Right ventricle myocardium inferior (tissue), 1 donor: ENCODE measurements at places on chromosomes 3 and 15.

DNA sequence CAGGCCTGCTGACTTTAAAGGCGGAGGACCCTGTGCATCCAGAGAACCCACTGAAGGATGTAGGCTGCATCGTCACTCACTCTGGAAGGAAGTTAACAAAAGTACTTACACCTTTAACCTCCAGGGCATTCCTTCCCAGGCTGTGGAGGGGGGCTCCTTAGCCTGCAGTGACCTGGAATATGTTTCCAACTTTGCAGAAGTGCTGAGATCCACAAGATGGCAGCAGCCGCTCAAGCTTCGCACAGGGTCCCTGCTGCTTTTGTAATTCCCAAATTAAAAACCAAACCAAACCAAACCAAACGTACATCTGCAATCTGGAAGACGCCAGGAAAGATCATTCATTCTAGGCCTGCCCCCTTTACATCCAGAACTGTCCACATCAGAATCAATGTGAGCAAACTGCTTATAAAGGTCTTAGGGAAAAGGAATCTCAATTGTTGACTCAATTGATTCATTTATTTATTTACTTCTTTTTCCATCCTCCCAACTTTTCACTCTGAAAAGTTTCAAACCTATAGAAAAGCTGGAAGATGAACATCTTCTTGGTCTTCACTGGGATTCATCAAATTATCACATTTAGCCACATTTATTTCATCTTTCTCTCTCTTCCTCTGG, 70.5 kb upstream of the KLHL25 start:
- DNase-seq = no peak

- DNase-seq = no peak
Observed at GRCh38 chr15:63381301-63382204, at the start of gene CA12. CA12 (minus strand) TSS chr15:63381846; CDS start chr15:63381720, 126 bp downstream.

GRCh38 chr3:73326396-73326795, 264.9 kb downstream of the EBLN2 start:
- no peak for DNase-seq

- no peak for DNase-seq
Observed at GRCh38 chr15:80489030-80489594, 84.9 kb downstream of the ARNT2 start.

GRCh38 chr15:58233341-58233740, 95.2 kb downstream of the AQP9 start:
- no peak for DNase-seq

GRCh38 chr3:128994173-128994512, 267 bp upstream of the CFAP92 start:
- DNase-seq = no peak

- no peak for DNase-seq
Observed at GRCh38 chr15:70580958-70581357, 182.4 kb downstream of the UACA start.

DNA sequence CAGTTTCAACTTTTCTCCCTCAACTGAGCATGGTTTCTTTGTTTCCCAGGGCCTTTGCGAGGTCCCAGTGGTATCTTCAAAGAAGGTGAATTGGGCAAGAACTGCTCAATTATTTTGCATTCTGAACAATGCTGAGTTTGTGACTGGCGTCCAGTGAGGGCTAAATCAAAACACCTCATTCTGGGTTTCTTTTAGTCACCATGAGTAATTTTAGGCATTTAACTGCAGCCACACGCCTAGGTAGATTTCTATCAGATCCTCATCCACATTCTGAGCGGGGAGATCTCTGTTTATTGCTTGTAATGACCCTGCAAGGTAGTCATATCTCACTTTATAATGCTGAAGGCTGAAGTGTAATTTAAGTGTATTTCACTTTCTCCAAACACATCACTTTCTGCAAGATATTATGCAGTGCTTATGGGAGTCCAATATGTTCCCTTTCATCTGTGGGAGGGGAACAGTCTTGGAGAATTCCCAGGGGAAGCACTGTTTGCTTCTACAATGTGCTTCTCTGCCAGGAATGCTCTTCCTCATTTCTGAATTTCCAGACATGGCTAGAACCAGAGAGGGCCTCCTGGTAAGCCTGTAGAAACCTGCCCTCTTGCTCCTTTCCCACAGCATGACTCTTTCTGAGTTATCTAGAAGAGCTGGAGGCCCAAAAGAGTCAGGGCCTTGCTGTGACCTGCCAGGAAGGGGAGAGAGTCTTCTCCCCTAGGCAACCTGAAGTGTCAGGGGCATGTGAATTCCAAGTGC, 91.7 kb downstream of the FRMD4B start:
- DNase-seq = no peak

DNA sequence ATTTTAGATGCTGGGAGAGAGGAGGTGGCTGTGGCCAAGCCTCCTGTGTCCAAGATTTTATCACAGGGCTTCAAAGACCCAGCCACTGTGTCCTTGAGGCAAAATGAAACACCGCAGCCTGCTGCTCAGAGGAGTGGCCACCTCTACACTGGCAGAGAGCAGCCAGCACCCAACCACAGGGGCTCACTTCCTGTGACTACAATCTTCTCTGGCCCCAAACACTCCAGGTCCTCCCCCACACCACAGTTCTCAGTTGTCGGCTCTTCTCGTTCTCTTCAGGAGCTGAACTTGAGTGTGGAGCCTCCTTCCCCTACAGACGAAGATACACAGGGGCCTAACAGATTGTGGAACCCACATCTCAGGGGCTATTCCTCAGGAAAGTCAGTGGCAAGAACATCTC, 45.6 kb downstream of the CDAN1 start:
- DNase-seq = no peak

- DNase-seq = no peak
Observed at GRCh38 chr3:117144853-117145252, 435.3 kb downstream of the TUSC7 start.

DNA sequence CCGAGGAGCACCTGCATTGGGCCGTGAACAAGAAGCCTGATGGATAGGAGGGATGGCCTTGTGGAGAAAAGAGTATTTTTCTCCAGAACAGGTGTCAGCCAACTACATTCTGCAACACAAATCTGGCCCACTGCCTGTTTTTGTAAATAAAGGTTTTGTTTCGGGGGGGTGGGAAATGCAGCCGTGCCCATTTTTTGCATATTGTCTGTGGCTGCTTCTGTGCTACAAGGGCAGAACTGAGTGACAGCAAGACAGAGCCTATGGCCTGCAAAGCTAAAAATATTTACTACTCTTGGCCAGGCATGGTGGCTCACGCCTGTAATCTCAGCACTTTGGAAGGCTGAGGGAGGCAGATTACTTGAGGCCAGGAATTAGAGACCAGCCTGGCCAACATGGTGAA, 95.9 kb upstream of the AKAP13 start:
- DNase-seq = no peak

DNA sequence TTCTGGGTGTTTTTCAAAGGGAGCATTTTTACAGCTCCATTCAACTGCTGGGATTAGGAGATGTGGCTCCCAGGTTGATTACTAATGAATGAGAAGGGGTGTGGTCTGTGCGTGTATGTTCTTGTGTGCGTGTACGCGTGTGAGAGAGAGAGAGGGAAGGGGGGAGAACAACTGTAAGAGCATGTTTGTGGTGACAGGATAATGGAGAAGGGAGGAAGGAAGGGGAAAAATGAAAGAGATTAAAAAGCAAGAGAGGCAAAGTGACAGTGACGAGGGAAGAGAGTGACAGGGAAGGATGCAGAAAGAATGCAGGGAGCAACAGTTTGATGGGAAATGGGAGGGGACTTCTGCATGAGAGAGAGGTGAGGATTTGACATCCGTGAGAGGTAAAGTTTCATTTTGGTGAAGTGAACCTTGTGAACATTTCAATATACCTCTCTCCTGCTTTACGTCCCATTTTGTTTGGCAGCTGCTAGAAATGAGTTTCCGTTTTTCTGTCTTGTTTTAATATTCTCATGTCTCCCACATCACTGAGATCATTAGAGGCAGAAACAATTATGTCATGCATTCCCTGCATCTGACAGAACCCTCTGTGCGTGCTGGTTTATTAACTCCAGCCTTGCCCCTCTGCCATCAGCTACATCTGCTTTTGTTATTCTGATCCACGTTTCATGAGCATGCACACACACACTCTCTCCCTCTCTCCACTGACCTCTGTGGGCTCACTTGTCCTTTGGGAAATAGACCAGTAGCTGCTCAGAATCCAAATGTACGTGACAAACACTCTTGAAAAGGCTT, 161.6 kb downstream of the GAP43 start:
- no peak for DNase-seq

- no peak for DNase-seq
Observed at GRCh38 chr15:35519541-35520149, 26.3 kb downstream of the DPH6 start.

DNA sequence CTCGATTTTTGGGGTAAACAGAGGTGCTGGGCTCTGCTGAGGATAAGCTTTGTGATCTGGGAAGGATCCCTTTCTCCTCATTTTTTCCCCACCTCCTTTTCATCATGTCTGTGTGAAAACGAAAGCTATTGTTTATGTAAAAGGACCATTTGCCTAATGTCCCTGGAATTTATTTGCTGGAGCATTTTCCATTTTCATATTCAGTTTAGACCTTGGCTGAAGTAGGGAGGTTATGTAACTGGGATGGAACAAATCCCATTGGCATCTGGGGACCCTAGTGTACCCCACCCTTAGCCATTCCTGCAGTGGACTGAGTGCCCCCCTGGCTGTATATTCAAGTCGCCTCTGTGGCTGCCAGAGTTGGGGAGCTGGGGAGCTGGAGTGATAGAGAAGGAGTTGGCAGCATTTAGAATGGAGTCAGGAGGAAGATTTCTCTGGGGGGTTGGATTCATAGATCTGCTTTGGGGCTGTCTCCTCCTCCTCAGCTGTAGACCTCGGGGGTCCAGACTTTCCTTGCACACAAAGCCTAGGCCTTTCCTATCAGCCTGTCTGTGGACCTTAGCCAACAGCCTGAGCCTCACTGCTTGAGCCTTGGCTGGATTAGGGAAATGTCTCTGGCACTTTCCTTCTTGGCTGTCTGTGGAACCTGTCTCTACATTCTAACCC, 270.4 kb upstream of the CTDSPL start:
- DNase-seq = no peak

- DNase-seq = no peak
Observed at GRCh38 chr15:99477791-99478471, 87.9 kb upstream of the MEF2A start.

DNA sequence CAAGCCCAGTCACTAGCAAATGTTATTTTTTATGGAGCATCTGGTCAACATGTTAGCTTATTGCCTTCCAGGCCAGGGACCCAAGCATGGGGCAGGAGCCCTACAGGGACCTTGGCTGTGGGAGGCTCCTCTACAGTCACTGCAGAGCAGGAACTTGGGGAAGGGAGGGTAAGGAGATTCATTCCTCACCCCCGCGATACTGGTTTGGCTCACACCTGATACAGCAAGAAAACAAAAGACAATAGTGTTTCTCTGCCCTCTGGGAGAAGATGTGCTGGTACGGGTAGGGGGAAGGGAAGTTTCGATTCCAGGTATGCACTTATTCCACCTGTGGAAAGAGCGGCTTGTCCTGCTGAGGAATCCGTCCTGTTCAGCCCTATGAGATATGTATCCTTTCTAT, 77.6 kb downstream of the SLC12A8 start:
- DNase-seq = no peak

GRCh38 chr15:57516327-57517029, 75.2 kb upstream of the MYZAP start:
- no peak for DNase-seq
